ENCODE measurements at places on chromosomes 3 and 15.

GRCh38 chr3:4814305-4814903 lies 164.8 kb upstream of the BHLHE40 start:
- H3K4me1 ChIP-seq: peaks cover 18% of the 10 kb centered on the region
- H3K36me3 ChIP-seq: peaks cover 7% of the 10 kb centered on the region
- H3K27me3 ChIP-seq: no peaks in the 10 kb centered on the region
- peak; percentile 78 for DNase-seq
- H3K27ac ChIP-seq: peak overlapping the region; percentile 45

GRCh38 chr3:140903196-140903595 lies 38.4 kb upstream of the SLC25A36 start:
- no peaks in the 10 kb centered on the region for H3K36me3 ChIP-seq
- H3K4me1 ChIP-seq: peaks cover 7% of the 10 kb centered on the region
- DNase-seq: no peak
- no peak overlapping the region for H3K4me3 ChIP-seq
- H3K27me3 ChIP-seq: no peaks in the 10 kb centered on the region

- DNase-seq: no peak
- no peaks in the 10 kb centered on the region for H3K4me1 ChIP-seq
- H3K36me3 ChIP-seq: no peaks in the 10 kb centered on the region
- H3K27ac ChIP-seq: no peak overlapping the region
- no peak overlapping the region for H3K4me3 ChIP-seq
- H3K27me3 ChIP-seq: no peaks in the 10 kb centered on the region
Observed at GRCh38 chr3:13159890-13160289, 86.7 kb upstream of the IQSEC1 start.

- H3K4me3 ChIP-seq: no peak overlapping the region
- H3K27me3 ChIP-seq: no peaks in the 10 kb centered on the region
- H3K4me1 ChIP-seq: no peaks in the 10 kb centered on the region
Observed at GRCh38 chr15:59137566-59137965, 32.6 kb downstream of the CCNB2 start.

DNA sequence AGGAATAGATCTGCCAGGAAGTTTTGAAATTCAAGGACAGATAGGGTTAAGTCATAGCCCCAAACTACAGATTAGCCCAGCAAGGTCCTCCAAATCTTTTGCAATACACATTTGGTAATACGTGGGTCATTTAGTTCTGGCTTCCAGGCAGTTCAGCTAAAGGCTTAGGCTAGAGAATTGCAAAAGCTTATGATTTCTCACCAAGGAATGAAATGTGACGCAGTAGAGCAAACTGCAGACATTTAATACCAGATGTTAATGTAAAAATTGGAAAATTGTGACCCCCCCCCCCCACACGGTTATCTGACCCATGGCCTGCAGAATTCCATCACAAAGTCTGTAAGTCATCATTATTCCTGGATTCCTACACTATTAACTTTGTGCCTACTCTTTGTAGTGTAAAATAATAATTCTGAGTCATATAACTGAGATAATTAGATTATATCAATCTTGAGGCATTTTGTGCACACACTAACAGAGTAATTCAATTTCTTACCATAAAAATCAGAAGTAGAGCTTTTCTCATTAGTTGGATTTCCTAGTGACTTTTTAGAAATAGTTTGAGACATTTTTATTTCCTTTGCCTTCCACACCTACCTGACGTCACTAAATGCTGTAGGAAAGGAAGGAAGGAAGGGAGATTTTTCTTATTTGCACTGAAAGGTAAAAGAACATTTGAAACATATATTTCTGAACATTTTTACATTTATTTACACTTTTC lies 235.2 kb downstream of the DTWD1 start:
- H3K4me3 ChIP-seq: no peak overlapping the region
- no peak for DNase-seq
- no peaks in the 10 kb centered on the region for H3K4me1 ChIP-seq
- H3K27ac ChIP-seq: peak overlapping the region; percentile 32
